ENCODE measurements at places on chromosomes 6 and 20.

DNA sequence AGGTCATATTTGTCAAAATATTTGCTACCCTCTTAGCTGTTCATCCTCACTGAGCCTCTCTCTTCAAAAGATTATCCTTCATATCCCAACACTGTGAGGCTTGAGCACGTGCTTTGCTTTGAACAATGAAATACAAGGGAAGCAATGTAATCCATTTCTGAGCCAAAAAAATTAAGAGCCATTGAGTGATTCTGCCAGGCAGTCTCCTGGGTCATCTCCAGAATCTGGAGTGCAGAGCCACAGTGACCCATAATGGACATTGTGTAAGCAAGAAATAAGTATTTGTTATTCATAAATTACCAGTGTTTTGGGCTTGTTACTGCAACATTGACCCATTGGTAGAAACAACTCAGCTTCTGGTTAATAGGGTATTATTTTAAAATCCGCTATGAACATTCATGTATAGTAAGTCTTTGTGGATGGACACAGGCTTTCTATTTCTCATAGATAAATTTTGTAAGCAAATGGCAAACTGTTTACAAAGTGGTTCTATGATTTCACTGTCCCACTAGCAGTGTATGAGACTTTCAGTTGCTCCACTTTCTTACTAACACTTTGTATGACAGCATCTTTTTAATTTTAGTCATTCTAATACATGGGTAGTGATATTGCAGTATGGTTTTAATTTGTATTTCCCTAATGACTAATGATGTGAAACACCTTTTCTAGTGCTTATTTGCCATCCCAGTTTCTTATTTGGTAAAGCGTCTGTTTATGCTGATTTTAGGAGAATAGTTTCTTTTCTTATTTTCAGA lies 358.2 kb downstream of the PLCB1 start:
- DNase-seq, result no peak

GRCh38 chr6:29976588-29977424 lies 34.5 kb downstream of the HLA-A start:
- peak; percentile 49 for DNase-seq

GRCh38 chr6:141421378-141421777 lies 711.3 kb upstream of the GJE1 start:
- DNase-seq, result no peak

DNA sequence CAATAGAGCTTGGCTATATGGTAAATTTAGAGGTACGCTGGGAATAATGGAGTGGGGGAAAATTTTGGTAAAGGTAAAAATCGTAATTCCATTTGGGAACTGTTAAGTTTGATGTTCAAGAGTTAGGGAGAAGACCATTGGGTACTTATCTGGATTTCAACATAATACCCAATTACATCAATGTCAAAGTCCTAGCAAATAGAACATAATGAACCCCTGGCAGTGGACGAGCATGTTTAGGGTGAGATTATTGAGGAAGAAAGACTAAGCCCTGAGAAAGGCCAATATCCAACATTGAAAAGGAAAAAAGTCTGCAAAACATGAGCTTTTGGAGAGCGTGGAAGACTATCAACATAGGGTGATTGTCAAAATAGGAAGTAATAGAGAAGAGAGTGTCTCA lies 106.6 kb downstream of the TSHZ2 start:
- no peak for DNase-seq

GRCh38 chr6:155519176-155519738 lies 63.6 kb upstream of the NOX3 start:
- no peak for DNase-seq

- no peak for DNase-seq
These were observed 170.4 kb downstream of the HTR1B start for GRCh38 chr6:77292564-77293546.

DNA sequence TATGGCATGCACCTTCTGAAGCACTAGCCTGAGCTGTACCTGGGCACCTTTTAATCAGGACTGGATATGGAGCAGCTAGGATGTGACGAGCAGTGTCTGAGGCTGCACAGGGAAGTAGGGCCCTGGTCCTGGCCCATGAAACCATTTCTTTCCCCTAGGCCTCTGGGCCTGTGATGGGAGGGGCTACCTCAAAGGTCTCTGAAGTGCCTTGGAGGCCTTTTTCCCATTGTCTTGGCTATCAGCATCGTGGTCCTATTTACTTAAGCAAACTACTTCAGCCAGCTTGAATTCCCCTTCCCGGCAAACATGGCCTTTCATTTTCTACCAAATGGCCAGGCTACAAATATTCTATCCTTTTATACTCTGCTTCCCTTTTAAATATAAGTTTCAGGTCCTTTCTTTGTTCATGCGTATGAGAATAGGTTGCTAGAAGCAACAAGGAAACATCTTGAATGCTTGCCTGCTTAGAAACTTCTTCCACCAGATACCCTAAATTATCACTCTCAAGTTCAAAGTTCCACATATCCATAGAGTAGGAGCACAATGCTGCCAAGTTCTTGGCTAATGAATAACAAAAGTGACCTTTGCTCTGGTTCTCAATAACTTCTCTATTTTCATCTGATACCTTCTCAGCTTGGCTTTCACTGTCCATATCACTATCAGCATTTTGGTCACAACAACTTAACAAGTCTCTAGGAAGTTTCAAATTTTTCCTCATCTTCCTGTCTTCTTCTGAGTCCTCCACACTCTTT lies 673.1 kb downstream of the HTR1B start:
- DNase-seq, result no peak

- no peak for DNase-seq
These were observed 466 bp upstream of the BFSP1 start for GRCh38 chr20:17531665-17532025.

- DNase-seq, result no peak
These were observed 83.1 kb downstream of the GRM4 start for GRCh38 chr6:34062815-34063214.

- DNase-seq, result no peak
These were observed 2.6 kb downstream of the SMIM29 start for GRCh38 chr6:34246249-34246562.

- no peak for DNase-seq
These were observed 102.6 kb upstream of the GJE1 start for GRCh38 chr6:142030115-142030619.

DNA sequence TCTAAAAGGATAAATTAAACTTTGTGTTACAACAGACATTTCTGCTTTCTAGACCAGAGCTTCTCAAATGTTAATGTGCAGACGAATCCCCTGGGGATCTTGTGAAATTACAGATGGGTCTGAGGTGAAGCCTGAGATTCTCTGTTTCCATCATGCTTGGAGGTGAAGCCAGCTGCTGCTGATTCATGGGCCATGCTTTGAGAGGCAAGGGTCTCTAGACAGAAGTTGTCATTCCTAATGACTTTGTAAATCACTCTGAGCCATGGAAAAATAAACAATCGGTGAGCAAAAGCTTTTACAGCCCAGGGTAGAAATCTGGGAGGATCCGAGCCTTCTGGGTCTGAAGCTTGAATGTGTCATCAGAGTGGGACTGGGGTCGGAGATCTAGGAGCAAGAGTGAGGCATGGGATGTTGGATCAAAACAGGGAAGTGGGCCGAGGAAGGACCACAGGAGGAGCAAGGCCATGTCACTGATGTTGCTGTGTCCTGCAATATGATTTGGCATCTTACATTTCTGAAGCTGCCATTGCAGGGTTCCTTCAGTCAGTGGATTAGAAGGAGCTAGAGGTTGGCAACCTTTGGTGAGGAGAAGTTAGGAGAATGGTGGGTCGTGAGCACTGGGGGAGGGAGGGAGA lies 77.3 kb downstream of the TRMT11 start:
- no peak for DNase-seq

DNA sequence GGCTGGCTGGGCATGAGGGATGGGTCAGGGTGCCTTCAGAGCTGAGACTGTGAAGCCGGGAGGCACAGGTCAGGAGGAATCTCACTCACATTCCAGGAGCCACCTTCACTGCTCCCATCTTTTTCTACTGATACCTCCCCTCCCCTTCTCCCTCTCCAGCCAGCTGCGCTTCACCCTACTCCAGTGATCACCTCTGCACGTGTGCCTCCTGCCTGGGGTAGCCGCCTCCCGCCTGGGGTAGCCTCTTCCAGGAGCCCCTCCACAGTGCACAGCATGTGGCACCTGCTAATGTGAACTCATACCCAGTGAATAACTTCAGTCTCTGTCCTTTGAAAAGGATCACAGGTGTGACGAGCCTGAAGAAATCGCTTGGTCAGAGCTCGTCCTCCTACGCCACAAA lies 232.6 kb downstream of the TMEM242 start:
- no peak for DNase-seq

GRCh38 chr20:9493803-9494202 lies 20.6 kb upstream of the LAMP5 start:
- DNase-seq, result no peak

GRCh38 chr6:48979806-48980205 lies 483.2 kb downstream of the MMUT start:
- DNase-seq, result no peak

- no peak for DNase-seq
These were observed 24.8 kb upstream of the DYNLRB1 start for GRCh38 chr20:34491226-34491931.

DNA sequence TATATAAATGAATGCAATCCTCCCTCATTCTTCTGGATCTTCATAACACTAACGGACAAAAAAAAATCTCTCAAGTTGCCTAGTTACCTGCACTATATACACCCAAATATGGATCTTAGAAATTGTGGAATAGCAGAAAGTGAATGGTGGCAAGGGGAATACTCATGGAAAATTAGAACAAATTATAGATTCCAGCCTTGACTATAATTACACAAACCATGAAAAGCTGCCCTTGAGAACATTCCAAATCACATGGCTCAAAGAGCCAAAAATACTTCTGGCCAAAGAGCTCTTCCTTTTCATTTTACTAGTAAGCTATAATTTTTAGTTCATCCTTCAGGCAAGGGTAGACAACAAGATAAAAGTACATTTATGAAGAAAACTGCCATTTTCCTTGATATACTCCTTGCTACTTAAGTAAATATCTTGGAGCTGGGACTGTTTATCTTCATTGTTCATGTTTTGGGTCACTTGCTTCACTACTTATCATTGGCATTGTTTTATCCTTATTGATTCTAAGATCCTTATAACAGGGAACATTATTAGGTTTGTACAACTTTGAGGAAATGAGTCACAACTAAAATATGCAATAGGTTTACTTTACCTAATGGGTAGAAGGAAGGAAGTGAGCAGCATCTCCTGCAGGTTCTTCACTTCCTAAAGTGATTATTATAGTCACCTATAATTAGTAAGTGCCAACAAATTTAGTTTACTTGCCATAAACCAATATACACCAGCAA lies 6.4 kb upstream of the MTRES1 start:
- DNase-seq, result no peak

- DNase-seq, result peak; percentile 98
These were observed 170.2 kb upstream of the PLN start for GRCh38 chr6:118377711-118378414.

GRCh38 chr20:45399018-45399417 lies 9.1 kb upstream of the DBNDD2 start:
- DNase-seq, result no peak

- no peak for DNase-seq
These were observed 4.6 kb downstream of the MAP3K4 start for GRCh38 chr6:160996131-160996601.

DNA sequence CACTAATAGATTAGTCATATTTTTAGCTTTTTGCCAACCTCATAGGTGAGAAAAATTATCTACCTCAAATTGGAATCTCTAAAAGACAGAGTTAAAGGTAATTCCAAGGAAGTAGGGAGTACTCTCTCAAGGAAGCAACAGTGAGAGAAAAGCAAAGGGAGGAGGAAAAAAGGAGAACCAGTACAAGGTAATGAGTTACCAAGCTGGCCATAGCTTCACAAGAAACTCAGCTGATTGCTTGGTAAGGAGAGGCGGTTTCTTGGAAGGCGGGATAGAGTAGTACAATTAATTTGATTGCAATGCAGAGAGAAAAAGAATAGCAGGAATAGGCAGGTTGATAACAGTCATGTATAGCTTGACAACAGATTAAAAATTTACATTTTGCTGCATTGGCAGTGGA lies 137.6 kb downstream of the PHF3 start:
- no peak for DNase-seq

DNA sequence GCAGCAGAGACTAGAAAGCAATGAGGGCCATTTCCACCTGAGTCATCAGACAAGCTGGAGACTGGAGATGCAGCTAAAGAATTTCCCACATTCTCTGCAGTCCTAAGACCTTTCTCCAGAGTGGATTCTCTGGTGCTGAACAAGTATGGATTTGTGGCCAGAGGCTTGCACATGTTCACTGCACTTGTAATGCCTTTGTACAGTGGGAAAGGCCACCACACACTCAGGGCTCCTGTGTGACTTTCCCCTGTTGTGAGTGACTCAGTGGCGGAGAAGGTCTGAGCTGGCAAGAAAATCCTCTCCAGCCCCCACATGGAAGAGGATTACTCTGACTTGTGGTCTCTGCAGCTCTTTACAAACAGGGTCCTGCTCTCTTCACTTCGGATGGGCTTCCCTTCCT lies 192.3 kb downstream of the C6orf118 start:
- no peak for DNase-seq

- DNase-seq, result no peak
These were observed 59.6 kb upstream of the PHIP start for GRCh38 chr6:79137671-79138070.

- DNase-seq, result no peak
These were observed 46.8 kb upstream of the FAM83C start for GRCh38 chr20:35339007-35339406.

DNA sequence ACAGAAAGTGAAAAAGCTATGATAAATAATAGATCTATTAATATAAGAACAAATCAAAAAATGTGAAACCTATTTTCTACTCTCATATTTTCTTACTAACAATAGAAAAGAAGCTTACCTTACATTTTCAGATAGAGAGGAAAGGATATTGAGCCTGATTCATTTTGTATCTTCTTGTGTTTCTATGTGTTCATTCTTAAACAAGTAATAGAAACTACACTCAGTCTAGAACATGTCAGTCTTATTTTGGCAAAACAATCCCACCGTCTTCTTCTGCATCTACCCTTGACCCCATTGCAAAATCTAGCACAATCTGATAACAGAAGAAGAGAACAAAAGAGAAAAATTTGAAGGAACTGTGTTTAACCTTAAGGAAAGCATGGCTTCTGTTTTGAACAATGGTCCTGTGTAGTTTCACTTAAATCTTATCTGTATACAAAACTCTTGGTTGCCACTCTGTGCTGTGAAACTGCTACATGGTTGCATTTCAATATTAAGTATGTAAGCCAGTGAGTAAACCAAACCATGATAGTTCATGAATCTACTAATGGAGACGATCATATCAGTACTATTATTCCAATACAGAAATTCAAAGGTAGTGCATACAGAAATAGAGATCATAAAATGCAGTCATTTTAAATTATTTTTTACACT lies 69.5 kb upstream of the LGSN start:
- DNase-seq, result no peak

- DNase-seq, result no peak
These were observed 201.8 kb downstream of the GRIK2 start for GRCh38 chr6:101595276-101595675.

DNA sequence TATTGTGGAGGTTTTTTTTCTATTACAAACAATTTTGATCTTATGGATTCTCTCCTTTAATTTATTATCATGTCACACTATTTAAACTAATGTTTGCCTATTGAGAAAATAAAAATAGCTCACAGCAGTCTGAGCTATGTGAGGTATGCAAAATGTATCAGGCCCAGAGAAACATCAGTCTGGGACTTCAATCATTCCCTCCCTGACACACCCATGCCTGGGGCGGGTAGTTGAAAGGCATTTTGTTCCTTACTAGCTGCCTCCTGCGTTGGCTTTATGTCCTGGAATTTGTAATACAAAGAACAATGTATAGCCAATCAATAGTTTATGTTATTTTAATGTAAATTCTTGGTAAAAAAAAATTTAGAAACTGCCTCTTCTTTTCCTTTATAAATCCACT lies 403.3 kb downstream of the EPM2A start:
- no peak for DNase-seq

Data from NCI-H1105 (cell line).